ENCODE measurements at places on chromosomes 7 and 10.

- no peak for DNase-seq
These were observed 16.1 kb downstream of the PRF1 start for GRCh38 chr10:70586348-70586930.

GRCh38 chr7:132275416-132276233, 300.6 kb downstream of the PLXNA4 start:
- no peak for DNase-seq

DNA sequence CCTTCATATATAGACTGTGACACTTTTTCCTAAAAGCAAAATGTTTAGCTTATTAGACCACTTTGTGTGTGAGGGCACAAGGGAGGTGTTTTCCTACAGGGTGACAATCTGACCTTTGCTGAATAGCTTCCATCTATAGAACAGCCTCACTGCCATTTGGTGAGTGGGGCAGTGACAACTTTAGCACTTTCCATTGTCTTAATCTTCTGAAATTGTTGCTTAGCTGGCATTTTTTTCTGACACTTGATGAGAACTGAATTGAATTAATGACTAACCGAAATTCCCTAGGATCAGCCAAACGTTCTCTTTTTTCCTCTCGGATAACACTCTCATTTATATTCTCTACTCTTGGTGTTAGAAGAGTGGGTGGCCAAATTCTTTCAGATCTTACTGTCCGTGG, 30.2 kb downstream of the KDM7A start:
- no peak for DNase-seq

DNA sequence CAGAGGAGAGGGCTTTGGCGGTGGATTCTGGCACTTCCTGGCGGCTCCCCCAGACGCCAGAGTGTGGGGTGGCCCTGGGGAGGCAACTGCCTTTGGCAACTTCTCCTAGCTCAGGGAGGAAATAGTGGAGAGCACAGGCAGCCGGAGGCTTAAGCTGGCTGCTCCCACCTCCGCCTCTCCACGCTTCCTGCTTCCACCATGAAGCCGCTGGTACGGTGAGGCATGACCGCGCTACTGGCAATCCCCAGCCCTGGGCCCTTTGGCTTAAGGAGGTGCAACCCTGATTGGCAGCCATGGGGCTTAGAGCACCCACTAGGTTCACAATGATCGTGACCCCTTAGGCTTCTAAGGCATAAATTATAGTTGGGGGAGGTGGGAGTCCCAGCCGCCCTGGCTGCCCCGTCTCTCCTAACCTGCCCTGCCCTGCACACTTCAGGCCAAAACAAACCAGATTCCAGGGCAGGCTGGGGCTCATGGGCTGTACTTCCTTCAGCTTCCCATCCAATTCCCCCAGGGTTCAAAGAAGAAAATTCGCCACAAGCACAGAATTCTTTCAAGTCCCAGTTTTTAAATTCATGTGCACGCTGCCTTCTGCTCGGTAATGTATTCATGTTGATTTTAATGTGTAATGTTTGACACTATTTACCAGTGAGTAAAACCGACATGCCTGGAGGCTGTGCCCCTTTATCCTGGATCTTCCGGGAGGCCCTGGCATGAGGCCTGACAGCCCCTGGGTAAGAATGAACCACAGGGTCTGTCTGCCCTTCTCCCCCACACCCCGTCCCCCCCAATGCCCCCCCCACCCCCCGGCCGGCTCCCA, 90.7 kb upstream of the LRRC4 start:
- no peak for DNase-seq

DNA sequence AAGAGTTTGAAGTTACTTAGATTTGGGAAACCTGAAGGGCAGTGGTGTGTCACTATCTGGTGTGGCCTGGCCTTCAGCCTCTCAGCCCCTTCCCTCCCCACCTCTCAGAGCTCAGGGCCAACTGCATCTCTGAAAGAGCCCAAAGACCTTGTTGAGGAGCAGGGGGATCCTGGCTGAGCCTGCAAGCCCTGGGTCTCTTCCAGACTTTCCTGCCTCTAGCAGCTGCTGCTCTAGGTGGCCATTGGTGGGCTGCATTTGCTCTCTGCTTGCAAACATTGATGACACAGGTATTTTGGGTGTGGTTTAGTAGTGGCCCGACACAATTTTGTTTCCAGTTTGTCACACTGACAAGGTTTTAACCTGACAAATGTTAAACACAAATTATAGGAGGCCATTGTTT, 3.1 kb upstream of the UPP1 start:
- no peak for DNase-seq

GRCh38 chr10:50271564-50272250, 20.4 kb upstream of the ASAH2 start:
- DNase-seq: no peak

GRCh38 chr10:57188846-57189245, 827.8 kb upstream of the ZWINT start:
- no peak for DNase-seq

DNA sequence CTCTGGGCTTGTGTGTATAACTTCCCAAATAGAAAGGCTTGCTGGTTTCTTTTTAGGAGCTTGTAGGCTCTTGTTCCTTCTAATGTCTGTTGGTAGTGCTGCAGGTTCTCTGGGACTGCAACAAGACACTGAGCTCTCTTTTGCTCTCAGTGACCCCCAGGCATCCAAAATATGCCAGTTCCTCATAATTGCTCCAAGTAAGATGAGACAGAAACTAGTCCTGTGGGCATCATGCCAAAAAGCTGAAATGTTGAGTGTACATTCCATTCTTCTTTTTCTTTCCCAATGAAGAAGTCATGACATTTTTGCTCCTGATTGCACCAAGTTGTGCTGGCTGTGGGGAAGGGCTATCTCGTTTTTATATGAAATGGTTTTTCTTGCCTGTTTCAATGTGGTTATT, 7.1 kb upstream of the BTBD16 start:
- no peak for DNase-seq

GRCh38 chr7:29920491-29920890, 69.1 kb downstream of the SCRN1 start:
- DNase-seq: no peak

DNA sequence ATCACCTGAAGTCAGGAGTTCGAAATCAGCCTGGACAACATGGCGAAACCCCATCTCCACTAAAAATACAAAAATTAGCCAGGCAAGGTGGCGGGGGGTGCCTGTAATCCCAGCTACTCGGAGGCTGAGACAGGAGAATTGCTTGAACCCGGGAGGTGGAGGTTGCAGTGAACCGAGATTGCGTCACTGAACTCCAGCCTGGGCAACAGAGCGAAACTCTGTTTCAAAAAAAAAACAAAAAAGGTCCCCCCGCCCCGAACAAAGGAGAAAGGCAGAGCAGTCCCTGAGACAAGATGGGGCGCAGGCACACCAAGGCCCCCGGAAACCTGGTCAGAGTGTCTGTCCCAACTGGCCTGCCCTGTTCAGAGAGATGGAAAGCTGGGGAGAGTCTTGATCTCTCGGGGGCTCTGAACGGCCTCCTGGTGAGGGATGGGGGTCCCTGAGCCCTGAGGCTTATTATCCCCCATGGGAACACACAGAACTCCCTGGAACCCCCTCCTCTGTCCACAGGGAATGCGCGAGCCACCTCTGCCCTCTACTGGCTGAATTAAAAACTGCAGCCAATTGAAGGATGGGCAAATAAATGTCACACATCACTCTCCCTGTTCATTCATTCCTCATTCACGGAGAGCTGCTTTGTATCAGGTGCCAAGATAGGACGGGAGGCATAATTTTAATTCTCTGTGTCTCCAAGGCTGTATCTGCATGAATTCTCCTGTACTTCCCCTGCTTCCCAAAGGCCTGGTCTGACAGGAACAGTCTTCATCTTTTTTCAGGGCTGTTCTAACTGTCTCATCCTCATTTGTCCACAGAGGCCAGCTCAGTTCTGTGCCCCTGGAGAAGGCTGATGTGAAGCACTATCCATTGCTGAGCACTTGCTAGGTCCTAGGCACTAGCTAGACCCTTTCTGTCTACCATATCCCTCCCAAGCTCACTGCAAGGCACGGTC, 28.9 kb downstream of the MAT1A start:
- no peak for DNase-seq

DNA sequence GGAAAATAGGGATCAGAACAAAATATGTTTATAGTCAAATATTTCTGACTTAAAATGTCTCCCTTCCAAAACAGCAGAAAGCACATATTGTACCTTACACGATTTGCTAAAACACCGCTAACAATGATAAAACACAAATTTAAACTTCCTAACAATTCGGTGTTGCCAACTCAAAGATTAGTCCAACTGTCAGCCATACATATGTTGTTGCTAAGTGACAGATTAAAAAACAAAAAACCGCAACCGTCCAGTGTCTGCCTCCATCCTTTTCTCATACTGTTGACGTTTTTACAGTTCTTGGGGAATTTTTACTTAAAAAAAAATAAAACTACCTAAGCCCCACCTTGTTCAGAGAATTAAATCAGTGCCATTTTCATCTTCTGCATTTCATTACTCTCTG, 118.0 kb downstream of the RAB11FIP2 start:
- no peak for DNase-seq

GRCh38 chr7:150903606-150904005, 51.3 kb downstream of the AOC1 start:
- no peak for DNase-seq

DNA sequence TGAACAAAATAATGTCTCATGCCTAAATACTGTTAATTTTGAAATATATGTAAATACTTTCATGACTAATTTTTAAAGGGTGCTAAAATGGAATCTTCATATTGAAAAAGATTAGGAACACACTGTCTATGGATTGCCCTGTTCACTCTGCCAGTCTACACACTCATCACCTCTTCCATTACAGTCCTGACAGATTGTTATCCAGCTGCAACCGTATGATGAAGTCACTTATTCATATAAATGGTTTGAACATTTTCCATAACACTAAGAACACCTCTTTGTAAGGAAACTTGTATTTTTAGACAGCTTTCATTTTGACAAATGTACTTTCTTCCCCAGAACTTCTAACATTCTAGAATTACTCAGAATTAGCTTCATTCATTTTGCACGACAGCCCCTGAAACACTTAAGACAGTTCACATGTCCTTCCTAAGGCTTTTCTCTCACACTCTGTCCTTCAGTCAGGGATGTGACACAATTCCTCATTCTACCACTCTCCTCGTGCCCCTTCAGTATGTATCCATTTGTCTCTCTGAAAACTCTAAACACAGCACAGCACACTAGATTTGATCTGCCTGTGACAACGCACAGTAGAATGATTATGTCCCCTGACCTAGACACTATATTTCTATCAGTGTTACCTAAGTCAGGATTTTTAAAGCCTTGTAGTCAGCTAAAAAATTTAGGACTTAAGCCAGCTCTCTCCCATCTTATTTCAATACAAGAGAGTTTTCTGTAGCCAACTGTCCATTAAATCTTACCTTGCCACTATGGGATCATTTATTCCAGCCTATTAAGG, 71.9 kb downstream of the ORC5 start:
- DNase-seq: no peak

- no peak for DNase-seq
These were observed 94.3 kb upstream of the SORCS3 start for GRCh38 chr10:104546756-104547155.

- no peak for DNase-seq
These were observed 452.4 kb upstream of the PHF14 start for GRCh38 chr7:10521306-10521705.

DNA sequence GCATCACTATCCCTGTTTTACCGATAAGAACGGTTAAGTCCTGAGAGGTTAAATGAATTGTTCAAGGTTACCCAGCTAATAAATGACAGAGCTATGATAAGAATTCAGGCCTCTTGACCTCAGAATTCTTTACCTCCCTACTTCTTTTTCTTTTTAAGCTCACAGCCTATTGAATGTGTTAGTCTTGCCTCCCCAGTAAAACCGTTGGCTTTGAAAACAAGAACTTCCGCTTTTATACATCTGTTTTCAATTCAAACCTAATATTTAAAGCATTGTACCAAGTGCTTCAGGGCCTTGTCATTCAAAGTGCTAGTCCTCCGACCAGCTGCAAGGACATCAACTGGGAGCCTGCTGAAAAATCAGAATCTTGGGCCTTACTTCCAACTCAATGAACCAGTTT, 15.6 kb downstream of the SEC31B start:
- DNase-seq: no peak

DNA sequence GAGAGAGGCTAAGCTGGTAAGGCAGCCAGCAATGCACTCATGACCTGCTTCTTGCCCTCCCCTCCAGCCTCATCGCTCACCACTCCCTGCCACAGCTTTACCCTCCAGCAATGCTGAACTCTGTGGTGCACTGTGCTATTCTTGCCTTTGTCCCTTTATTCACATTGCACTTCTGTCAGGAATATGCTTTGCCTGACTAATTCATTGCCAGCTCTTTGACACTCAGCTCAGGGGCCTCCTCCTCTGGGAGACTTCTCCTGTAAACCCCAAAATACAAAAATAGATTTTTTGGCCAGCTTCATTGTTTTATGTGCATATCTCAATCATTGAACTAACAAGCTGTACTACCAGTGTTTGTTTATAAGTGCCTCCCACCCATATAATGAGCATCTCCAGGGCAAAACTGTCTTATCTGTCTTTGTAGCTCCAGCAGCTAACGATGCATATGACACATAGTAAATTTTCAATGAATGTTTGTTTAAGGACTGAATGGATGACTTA, 8.2 kb downstream of the CNNM1 start:
- DNase-seq: no peak

All from CD8-positive, alpha-beta memory T cell (primary cell).